ENCODE measurements at places on chromosomes 13 and 19.

- DNase-seq: no peak
Measured at GRCh38 chr19:31023038-31023437, 326.2 kb downstream of the TSHZ3 start.

GRCh38 chr19:43789029-43789428 is 8.3 kb upstream of the KCNN4 start:
- no peak for DNase-seq

- no peak for DNase-seq
Measured at GRCh38 chr19:16017138-16017490, 59.2 kb upstream of the TPM4 start.

DNA sequence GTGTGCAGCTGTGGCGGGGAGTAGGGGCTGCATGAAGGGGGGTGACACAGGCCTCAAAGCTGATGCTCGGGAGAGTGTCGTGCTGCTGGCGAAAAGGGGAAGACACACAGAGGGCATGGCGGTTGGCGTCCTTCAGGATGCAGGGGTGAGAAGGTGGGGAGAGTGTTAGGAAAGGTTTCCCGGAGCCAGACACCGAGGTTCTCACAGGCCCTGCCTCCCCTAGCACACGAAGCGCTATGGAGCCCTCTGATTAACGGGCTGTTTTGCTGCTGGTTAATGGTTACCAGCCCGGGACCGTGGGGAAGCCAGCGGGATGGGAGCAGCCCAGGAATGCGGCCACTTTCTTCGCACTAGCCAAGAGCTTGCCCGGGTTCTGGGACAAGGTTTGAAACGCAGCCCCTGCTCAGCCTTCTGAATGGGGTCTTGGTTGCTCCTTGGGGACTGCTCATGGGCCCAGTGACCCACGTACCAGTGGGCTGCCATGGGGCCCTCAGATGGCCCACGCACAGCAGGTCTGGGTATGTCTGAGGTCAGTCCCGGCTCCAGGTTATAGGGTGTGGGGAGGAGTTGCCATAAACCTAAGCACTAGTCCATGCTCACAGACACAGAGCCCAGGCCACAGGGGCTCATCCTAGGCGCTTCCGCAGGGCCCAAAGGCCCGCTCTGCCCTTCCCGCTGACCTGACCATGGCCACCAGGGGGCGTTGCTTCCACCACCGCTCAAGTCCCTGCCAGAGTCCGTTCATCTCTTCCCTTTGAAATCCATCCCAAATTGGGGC is 31.3 kb upstream of the ISYNA1 start:
- DNase-seq: no peak

DNA sequence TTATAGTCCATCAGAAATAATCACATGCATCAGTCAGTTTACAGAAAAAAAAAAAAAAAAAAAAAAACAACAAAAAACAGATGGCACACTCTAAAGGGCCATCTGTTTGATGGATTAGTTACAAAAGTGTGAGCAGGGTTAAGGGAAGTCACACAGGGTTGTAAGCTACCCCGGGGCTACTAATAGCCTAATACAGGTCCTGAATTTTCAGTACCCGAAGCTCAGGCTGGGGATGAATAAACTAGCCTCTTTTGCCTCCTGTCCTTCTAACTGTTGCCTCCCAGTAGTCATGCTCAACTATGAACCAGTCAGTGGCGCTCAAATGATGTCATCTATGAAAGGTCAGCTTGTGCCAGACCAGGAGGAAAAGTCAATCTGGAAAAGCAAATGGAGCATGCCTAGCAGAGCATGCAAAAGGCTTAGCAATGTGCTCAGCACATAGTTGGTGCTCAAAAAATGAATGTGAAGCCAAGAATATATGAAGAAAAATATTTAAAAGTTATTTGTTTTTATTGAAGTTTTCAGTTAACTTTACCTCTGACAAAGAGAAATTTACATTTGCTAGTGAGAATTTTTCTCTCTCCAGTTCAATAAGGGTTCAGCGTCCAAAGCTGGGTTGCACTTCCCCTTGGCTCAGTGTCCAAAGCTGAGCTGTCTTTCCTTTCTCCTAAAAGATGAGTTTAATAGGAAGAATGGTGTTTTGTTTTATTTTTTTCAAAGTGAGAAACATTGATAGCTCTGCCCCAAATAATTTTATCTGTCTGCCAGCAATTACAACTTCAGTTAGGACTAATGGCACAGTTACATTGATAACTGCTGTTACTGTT is 30.8 kb upstream of the LRCH1 start:
- no peak for DNase-seq

- no peak for DNase-seq
Measured at GRCh38 chr13:102930566-102930965, 84.7 kb downstream of the ERCC5 start.

GRCh38 chr19:12574036-12574435 is 22.8 kb upstream of the ZNF564 start:
- peak; percentile 15 for DNase-seq

GRCh38 chr13:23506807-23507291 is 63.4 kb upstream of the TNFRSF19 start:
- no peak for DNase-seq

DNA sequence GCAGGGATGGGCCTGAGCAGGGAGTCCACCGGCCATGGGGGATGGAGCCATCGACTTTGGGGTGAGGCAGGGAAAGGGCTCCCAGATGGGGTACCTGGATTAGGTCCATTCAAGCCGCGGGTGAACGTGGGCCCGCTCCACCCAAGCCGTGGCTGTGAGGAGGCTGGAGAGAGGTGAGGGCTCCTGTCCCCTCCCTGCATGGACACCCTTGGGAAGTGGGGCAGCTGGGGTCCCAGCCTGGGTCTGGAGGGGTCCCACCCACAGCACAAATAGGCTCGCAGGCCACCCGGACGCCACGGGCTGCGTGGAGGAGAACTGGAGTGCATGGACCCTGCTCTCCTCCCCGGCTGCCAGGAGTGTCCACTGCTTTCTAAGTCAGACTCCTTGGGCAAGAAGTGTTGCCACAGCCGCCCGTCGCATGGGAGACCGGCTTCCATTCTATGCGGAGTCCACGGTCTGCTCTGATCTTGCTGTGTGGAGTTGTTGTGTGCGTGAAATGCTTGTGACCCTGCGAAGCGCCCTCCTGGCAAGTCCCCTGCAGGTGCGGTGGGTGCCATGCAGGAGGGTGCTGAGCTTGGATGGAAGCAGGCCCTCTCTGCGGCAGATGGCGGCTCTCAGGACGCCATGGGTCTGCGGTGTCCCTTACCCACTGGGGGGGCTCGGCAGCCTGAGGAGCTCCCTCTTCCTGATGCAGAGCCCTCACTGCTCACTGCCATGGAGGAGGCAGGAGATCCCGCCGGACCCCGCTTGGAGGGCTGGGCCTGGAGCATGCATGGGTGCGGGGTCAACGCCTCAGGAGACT is 2.0 kb downstream of the DAZAP1 start:
- DNase-seq: no peak

DNA sequence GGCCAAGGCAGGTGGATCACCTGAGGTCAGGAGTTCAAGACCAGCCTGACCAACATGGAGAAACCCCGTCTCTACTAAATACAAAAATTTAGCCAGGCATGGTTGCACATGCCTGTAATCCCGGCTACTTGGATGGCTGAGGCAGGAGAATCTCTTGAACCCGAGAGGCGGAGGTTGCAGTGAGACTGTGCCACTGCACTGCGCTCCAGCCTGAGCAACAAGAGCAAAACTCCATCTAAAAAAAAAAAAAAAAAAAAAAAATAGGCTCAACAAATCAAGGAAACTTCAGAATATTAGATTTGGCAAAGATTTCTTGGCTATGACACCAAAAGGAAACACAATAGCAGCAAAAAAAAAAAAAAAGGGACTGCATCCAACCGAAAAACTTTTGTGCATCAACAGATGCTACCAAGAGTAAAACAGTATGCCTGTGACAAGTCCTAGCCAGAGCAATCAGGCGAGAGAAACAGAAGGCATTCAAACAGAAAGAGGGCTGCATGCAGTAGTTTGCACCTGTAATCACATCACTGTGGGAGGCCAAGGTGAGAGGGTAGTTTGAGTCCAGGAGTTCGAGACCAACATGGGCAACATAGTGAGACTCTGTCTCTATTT is 23.8 kb downstream of the ZNF160 start:
- no peak for DNase-seq

- DNase-seq: no peak
Measured at GRCh38 chr19:50975766-50976165, 6.4 kb upstream of the KLK6 start.

GRCh38 chr19:3608079-3608641 is 1.5 kb upstream of the TBXA2R start:
- no peak for DNase-seq

DNA sequence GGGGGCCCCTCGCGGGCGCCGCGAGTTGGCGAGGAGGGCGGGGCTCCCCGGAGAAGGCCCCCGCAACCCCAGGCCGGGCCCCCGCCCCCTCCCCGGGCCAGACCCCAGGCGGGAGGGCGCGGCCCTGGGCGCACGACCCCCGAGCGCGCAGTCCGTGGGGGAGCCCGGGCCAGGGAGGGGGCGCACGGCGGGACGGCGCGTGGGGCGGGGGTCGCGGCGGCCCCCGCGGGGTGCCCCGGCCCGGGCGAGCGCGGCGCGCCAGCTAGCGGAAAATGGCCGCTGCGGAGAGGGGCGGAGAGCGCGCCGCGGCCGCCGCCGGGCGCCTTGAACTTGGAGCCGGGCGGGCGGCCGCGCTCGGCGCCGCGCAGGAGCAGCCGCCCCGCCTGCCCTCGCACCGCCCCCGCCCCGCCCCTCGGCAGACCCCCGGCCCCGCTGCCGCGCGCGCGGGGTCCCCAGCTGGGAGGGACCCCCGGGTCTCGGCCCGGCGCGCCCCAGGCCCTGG is 6.4 kb upstream of the NFIC start:
- no peak for DNase-seq

DNA sequence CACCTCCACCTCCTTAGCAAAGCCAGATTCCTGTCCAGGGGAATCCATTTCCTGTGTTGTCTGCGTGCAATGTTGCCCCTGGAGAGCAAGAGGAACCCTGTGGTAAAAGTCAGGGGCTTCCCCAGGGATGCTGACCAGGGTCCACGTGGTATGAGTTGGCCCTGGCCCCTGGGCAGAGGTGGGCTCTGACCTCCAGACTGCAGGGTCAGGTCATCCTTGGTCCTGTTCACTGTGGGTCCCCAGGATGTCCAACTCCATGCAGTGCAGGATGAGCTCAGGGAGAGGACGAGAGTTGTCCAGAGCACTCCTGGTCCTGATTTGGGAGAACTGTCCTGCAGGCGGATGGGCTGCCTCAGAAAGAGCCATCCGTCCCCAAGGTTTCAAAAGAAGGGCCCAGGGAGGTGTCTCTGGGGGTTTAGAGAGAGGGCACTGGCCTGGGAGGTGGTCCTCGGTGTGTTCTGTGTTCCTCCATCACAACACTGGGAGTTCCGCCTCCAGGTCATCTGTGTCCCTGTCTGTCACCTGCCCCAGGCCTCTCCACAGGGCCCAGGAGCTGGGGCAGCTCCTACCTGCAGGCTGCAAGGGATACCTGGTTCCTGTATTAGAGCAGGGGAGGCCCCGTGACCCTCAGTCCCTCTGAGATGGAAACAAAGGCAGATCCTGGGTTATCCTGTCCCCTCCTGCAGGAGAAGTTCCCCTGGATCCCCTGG is 1.2 kb upstream of the CEACAM4 start:
- no peak for DNase-seq

DNA sequence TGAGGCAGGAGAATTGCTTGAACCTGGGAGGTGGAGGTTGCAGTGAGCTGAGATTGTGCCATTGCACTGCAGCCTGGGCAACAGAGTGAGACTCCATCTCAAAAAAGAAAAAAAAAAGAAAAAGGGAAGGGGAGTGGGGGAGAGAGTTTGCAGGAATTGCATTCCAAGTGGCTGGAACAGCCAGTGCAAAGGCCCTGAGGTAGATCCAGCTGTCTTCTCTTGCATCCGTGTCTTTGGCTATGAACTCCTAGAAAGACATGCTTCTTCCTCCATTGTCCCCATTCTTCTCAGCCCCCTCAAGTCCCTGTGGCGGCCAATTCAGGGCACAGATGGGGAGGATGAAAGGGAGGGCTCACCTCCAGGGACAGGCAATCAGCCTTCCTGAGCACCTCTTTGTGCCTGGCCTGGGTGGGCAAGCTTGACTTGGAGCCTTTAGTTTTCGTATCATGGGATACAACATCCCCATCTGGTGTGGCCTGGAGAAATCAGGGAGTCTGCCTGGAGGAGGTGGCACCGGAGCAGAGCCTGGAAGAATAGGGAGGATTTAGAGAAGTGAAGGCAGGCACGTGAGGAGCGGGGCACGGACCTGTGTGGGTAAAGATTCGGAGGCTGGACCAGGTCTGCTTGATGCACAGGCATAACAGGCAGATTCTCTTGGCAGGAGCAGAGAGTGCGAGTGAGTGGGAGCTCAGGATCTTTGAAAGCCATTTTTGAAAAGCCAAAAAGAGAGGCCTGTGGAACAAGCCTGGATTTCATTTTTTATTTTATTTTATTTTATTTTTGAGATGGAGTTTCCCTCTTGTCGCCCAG is 5.0 kb downstream of the ANKRD24 start:
- no peak for DNase-seq

DNA sequence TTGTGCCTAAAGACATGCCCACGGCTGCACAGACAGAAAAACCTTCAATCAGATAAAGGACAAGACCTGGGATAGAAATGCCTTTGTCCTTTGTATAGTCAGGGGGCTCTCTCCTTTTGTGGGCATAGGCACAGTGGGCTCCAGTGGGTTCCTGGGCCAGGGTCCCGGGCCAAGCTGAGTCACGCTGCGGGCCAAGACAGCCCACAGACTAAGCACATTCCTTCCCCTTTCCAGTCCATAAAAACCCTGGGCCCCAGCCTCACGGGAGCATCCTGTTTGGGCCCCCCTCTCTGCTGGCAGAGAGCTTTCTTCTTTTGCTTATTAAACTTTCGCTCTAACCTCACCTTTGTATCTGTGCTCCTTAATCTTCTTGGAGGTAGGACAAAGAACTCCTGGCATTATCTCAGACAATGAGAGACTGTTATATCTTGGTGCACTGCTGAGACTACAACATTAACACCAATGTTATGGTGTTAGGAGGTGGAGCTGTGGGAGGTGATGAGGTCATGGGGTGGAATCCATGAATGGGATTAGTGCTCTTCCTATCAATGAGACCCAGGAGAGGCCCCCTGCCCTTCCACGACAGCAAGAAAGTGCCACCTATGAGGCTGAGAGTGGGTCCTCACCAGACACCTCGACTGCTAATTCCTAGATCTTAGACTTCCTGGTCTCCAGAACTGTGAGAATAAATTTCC is 20.8 kb upstream of the FBXL3 start:
- no peak for DNase-seq

DNA sequence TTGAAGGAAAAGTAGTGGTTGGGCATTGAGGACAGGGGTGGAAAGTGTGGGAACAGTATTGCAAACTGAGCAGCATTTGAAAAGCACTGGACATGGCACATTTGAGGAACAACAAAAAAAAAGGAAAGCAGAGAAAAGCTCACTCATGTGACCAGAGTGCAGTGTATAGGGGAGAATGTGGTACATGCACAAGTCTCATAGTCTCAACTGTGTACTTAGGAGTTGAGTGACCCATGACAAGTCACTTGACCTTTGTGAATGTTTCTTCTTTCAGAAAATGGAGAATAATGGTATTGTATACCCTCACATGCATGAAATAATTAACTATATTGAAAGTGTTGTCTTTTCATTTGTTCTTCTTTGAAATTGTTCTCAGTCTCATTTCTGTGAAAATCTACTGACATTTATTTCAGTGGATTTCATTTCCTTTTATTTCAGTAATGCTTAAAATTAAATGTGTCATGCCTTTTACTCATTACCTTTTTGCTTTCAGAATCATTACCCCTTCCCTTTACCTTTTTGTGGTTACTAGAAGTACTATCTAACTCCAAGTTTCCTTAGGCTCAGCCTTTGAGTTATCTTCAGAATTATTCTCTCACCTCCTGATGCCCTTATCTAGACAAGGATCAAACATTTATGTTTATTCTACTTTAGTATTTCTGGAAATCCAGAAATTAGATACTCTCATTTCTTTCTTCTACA is 79.1 kb upstream of the MLNR start:
- DNase-seq: no peak

GRCh38 chr19:40348961-40349507 is 539 bp downstream of the PLD3 start:
- DNase-seq: no peak
